Stimulated activated CD8-positive, alpha-beta memory T cell treated with anti-CD3 and anti-CD28 coated beads, Interleukin-2, amount 100 ng/mL, for 1 hour (primary cell): ENCODE measurements at places on chromosomes 3 and 15.

GRCh38 chr3:52831500-52832301, 1.2 kb upstream of the ITIH4 start:
- DNase-seq = no peak

DNA sequence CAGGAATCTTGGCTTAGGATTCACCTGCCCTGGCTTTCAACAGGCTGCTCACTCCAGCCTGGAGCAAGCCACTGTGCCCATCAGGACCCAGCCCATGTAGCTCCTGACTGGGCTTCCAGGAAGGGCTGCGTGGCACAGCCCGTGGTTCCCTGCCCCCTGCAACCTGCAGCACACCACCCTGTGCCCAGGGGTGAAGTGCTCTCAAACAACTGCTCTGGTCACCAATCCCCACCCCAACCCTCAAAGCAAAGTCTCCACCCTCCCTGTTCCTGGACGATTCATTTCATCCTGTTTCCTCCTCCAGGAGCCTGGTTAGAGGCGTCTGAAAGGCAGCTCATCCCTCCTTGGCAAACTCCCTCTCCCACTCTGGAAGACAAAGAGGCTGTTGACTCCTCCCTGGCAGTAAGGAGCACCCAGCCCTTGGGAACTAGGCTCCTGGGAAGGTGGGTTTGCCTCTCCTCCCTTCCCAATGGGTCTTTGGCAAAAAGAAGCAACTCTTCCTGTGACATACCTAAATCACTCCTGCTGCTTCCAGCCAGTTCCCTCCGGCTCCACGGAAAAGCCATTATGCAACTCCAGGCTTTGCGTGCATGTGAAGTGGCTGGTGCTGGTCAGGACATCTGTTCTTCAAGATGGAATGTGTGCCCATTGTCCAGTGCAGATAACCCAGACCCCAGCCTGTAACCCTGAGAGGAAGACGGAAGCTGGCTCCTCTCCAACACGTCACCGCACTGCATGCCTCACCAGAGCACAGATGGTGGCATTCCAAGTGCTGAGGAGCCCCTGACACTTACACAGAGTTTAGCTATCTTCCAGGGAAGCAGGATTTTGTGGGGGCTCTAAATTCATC, 29.1 kb upstream of the VIPR1 start:
- no peak for DNase-seq

DNA sequence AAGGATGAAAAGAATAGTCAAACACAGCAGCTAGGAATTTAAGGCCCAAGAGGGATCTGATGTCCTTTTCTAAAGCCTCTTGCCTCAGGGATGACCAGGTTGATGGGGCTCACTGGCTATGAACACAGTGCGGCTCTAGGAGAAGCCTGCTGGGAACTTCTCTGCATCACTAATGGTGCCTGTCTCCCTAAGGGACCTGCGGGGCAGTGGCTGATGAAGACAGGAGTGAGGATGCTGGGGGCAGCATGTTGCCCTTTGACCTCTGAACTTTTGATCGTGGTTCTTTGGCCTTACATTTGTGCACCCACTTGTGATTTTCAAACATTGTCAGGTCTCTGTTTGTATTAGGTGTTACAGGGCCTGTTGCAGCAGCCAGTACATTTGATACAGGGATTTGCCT, 64.9 kb upstream of the KLHL25 start:
- DNase-seq = no peak

DNA sequence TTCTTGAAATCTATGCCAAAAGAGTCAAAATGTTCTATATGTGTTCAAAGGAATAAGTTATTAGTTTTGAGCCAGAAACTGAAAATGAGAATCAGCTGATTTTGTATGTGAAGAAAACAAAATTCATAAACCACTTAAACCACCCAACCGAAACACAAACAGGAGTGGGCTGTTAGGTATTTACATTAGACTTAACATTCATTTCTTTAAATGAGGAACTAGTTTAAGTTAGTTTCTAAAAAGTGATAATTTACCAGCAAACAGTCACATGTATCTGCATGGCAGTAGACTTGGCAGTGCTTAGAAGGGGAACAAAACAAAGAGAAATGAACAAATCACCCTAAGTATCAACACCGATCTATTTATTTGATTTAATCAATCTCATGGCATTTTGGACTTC, 128.0 kb downstream of the GMNC start:
- no peak for DNase-seq

DNA sequence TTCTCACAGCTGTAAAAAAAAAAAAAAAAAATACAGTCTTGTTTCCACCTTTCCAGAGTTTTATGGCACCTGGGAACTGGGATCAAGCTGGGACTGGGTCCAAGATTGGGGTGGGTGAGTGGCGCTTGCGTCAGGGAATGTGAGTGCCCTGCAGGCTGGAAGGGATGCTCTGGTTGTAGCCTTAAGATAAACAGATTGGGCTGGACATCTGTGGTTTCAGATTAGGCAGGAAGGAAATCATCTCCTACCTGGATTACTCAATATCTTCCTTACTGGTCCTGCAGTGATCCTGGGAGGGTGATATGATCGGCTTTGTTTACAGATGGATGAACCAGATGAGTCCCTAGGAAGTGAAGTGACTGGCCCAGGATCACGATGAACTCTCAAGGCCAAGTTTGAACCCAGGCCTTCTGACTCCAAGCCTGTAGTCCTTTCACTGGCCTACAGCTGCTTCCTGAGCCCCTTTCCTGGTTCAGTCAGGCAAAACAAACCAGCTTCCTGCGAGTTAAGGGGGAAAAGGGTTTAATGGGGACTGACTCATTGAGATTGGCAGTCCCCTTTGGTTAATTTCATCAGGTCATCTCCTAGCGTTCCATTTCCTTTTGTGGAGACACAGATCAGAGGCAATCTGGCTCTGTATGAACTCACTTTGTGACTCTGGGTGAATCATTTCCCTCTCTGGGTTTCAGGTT, 179.8 kb downstream of the THSD4 start:
- no peak for DNase-seq

DNA sequence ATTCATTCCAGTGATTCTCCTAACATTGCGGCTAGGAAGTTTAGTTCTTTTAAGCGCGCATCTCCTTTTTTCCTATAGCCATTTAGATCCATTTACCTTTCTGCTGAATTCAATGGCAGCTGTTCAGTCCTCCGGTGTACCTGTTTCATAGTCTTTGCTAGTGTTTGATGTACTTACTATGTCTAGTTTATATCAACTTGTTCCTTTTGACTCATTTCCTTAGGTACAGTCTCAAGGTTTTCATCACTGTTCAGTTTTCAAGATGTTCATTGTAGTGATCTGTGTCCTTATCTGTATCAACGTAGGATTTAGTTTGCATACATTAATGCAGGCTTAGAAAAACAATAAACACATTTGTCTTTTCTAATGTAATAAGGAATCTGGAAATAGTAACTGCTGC, 59.0 kb upstream of the MBNL1 start:
- DNase-seq = no peak

DNA sequence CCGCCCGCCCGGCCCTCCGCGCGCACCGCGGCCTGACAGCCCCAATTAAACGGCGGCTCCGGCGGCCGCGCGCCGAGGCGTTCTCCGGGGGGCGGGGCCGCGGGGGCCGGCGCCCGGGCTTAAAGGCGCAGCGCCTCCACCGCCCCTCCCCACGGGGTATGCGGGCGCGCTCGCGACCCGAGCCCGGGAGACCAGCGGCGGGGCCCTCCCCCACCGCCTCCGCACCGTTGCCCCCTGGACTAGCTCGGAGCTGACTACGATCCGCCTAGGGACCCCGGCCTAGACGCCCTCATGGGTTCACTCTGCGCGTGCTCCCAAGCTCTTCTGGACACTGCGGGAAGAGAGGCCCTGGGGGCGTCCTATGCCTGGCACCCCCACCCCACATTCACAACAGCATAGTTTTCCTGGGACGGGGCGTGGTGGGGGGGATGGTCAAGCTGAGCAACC, at the start of gene DUSP7:
DUSP7 (minus strand) TSS at position 51 of the 447 bp plus-strand sequence. CDS start 205 bp downstream, outside the sequence.
- no peak for DNase-seq

- DNase-seq = no peak
Observed at GRCh38 chr3:107945417-107946094, 145.3 kb downstream of the CD47 start.

DNA sequence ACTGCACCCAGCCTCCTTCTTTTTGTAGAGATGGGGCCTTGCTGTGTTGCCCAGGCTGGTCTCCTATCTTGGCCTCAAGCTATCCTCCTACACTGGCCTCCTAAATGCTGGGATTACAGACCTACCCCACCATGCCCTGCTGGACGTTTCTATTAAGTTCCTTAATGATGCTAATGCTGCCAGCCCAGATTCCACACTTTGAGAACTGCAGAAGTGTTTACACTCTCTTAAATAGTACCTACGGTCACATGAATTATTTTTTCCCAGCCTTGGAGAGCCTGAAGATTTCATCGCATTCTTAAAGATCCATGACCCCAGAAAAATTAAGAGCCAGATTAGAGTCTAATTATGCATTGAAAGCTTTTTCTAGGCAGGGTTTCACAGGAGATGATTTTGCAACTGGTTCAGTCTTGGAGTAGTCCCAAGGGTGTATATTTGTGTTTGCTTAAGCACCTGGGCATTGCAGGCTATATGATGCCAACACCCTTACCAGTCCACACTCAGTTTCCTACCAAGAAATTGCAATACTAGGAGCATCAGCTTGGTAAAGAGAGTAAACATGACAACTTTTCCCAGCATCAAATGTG, 36.6 kb downstream of the TM4SF4 start:
- no peak for DNase-seq

- no peak for DNase-seq
Observed at GRCh38 chr15:65392368-65392767, 14.6 kb upstream of the IGDCC3 start.

- DNase-seq = no peak
Observed at GRCh38 chr3:164208048-164208447, 870.2 kb downstream of the SI start.

- DNase-seq = no peak
Observed at GRCh38 chr3:143507735-143508580, 340.3 kb downstream of the SLC9A9 start.

- no peak for DNase-seq
Observed at GRCh38 chr15:40249477-40250303, 10.8 kb downstream of the PAK6 start.

- DNase-seq = no peak
Observed at GRCh38 chr3:140703496-140703895, 25.6 kb downstream of the TRIM42 start.

DNA sequence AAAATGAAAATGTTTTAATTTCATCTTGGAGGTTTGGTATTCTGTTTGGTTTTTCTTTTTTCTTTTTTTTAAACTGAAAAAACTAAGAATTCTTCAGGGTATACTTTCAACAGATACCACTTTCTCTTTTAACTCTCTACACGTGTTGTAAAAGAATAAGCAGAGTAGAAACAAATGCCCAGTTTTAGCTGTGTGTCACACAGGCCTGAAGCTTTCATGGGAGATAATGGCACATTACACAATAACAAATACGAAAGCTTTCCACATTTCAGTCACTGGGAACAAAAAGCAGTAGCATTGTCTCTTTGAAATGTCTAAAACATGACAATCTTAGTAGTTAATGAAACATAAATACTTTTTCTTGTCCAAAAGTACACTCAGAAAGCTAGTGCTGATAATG, 818.5 kb downstream of the TBL1XR1 start:
- DNase-seq = no peak

- no peak for DNase-seq
Observed at GRCh38 chr3:161548301-161548700, 51.7 kb downstream of the OTOL1 start.

DNA sequence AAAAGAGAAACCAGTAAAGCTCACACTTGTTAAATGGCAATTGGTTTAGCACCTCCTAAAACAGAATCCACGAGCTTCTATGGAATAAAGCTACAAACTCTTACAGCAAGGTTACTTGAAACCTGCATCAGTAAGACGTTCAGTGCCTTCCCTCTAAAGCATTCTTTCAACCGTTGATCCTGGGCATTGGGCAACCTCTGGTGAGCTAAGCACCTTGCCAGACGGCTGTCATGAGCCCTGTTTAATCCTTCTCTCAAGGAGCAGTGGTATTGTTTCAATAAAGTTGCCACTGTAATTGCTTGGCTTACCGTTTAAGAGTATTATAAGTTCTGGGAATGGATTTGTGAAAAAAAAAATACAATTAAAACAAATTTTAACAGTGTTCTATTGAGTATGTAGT, 75.0 kb downstream of the COL8A1 start:
- no peak for DNase-seq

DNA sequence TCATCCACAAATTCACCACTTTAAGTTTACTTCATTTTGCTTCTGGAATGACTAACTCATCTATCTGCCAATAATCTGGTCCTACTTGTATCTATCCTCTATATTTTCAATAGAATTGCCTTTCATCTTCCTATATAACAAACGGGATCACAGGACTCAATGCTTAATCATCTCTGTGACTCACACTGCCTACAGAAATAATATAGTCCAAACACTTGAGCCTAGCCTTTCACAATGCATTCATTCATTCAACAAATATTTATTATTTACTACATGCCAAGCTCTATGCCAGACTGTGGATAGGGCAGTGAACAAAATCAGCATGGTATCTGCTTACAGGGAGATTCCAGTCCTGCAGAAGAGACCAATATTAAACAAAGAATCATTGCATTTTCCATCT, 16.6 kb upstream of the AGTR1 start:
- DNase-seq = no peak

DNA sequence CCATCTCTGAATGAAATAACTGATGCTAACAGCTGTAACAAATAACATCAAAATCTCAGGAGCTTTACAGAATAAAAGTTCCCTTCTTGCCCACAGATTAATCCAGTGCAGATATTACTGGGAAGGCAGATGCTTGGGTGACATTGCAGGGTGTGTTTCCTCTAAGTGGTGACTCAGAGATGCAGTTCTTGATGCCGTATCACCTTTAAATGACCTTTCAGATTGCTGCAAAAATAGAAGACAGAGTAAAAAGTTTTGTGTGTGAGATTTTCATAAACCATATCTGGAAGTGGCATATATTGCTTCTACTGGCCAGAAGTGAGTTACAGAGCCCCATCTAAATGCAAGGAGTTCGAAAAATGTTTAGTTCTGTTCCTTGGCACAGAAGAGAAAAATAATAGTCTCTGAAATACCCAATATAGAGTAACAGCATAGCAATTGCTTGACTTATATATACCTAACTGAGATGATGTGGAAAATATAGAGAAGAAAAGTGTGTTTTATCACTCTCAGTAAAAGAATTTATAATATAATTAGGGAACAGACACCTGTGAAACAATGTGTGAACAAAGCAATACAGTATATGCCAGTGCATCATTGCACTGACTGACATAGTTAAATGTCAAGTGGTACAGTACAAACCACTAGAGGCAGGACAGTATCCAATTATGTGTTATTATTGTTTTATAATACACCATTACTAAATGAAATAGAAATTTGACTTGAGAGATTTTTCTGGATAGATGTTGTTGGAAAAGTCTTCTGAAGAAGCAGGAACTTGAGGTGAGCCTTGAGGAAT, 430.7 kb upstream of the CBLB start:
- DNase-seq = no peak

GRCh38 chr15:25883463-25884259, 20.5 kb upstream of the ATP10A start:
- DNase-seq = no peak

DNA sequence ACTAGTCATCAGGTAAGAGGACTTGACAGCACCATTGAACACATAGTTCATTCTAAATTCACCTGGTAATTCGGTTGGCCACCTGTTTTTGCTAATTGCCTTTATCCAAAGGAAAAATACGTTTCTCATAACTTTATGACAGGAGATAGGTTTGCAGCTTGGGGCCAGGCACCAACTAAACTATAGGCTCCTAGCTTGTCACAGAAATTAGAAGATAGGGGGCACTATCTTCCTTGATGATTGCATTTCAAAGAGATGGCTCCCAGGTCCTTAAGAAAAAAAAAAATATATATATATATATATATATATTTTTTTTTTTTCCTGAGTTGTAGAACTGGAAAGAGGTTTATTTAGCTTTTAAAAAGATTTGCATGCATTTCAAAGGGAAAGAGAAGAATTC, 563.6 kb downstream of the NAALADL2 start:
- no peak for DNase-seq
